ENCODE measurements at places on chromosomes 3 and 15.

DNA sequence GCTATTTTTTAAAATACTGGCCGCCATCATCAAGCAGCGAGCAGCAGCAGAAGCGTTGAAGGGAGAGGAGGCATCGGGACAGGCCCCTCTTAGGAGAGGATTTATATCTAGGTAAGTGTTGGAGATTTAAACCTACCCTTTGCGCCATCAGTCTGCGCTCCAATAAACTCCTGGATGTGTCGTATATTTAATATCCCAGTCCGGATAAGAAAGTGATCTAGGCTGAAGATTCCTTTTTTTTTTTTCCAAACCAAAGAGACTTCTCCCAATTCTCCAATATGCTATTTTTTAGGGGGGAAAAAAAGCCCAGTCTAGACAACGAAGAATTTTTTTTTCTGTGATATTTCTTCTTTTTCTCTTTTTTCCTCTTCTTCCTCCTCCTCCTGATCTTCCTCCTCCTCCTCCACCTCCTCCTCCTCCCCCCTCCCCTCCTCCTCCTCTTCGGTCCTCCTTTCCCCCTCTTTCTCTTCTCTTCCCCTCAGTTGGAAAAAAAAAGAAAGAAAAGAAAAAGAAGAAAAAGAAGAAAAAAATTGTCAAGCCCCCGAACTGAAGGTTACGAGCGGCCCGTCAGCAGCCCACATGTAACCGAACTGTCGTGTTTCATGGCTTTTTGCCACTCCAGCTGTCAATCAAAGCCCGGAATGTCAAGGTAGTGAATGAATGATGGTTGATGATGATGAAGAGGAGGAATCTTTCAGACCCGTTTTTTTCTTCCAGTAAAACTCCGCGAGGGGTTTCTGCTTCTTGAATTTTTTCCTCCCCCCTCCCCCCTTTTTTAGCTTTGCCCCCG is 835 bp downstream of the MEIS2 start:
- DNase-seq: no peak

DNA sequence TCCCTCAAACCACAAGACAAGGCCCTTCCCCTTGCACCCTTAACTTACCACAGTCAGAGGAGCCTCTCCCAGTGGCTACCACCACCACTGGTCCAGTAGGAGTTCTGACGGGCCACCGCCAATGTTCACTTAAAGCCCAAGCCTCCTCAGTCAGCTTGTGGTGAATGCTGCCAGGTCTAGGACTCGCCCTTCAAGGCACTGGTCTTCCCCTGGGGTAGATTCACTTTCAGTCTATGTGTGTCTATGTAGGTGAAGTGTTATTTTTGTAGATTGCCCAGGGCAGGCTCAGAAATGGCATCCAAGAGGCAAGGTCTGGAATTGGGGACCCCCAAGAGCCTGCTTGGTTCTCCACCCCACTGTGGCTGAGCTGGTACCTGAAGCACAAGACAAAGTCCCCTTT is 15.4 kb upstream of the CASR start:
- DNase-seq: no peak

DNA sequence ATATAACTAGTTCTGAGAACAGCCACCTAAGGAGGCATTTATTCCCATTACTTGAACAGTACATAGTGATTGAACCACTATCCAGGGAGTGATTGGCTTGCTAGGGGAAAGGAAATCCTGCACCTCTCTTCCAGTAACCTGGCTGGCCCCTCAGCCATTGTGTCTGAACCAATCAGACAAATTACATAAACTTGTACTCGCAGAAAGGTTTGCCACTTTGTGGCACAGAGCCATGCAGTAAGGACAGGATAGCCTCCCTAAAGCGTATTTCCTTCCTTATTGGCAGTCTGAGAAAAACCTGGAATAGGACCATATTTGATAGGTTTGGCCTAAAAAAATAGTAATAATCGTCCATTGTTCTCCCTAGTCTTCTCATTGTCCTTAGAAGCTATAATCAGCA is 19.0 kb downstream of the CMSS1 start:
- DNase-seq: no peak

DNA sequence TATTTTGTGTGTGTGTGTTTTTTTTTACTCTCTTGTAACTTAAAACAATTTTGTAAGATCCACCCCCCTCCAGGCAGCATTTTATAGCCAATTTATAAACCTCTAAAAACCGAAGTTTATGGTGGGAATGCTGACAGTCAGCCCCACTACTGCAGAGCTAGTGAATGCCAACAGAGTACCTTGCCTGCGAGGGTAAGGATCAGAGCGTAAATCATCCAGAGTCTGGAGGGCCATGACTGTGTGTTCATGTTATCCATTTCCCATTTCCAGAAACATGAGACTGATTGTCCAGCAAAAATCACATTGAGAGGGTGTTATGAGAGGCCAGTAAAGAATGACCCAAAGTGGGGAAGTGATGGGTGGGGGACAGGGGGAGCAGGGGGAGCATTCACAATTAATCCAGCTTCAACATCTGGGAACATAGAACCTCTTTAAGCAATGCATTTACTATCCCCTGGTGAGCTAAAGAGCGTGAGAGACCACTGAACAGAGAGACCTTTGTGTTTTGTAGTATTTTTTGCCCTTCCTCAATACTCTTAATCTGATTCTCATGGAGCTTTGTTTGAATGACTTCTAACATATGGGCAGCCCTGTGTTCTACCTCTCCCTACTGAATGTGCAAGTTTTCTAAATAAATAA is 464.5 kb downstream of the RBMS3 start:
- DNase-seq: no peak

- DNase-seq: no peak
Observed at GRCh38 chr15:75676688-75677464, 29.2 kb downstream of the SNX33 start.

DNA sequence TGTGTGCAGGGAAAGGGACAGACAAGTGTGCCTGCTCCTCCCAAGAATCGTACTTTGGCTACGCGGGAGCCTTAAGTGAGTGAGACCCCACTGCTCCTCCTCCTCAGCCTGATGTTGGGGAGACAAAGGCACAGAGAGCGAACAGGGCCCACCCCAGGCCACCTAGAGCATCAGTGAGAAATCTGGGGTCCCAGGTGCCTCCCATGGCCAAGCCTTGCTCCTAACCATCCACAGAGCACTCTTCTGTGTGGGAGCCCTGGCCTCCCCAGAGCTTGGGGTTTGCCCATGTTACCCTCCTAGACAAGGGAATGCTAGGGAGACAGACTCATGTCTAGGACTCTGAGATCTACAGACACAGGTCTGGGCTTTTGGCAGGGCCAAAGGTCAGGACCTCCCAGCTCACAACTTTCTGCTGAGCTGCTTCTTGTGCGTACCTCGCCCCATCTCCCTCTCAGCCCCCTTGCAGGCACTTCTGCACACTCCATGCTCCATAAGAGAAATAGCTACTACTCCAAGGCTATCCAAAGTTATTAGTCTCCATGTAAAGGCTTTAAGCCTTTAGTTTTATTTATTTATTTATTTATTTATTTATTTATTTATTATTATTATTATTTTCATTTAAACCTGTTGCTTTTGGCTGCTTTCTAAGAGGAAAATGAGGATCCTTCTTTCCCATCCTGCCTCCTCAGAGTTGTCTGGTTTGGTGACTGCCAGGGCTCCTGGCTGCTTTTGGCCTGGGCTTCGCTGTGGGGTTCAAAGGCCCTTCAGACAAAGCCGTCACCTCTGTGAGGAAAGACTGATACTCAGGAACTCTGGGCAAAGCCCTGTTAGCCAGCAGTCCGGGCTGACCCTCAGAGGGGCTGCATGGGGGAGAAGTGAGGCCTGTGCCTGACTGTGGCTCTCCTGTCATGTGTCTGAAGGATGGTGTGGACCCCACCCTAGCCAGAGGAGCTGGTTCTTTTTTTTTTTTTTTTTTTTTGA is 32.8 kb upstream of the TOPBP1 start:
- DNase-seq: no peak

GRCh38 chr3:41682996-41683395 is 278.9 kb downstream of the ULK4 start:
- DNase-seq: no peak

GRCh38 chr3:172354931-172355499 is 93.2 kb downstream of the GHSR start:
- no peak for DNase-seq

- no peak for DNase-seq
Observed at GRCh38 chr3:37554364-37554763, 307.3 kb upstream of the CTDSPL start.

DNA sequence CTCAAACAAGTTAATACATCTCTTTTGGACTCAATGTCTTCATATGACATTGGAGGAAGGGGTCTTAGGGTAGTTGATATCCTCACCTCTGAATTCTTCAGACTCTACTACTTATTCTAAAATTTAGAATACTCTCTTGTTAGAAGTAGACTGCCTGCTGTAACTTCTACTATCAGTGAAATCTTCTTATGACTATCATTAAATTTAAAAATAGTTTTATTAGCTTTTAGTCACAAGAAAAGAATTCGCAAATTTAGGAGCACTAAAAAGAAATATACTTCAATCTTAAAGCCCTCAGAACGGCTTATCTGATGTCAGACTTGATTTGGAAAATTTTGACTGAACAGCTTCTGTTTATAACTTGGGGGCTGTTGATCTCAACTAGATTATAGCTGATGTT is 67.1 kb upstream of the TTC14 start:
- DNase-seq: no peak

DNA sequence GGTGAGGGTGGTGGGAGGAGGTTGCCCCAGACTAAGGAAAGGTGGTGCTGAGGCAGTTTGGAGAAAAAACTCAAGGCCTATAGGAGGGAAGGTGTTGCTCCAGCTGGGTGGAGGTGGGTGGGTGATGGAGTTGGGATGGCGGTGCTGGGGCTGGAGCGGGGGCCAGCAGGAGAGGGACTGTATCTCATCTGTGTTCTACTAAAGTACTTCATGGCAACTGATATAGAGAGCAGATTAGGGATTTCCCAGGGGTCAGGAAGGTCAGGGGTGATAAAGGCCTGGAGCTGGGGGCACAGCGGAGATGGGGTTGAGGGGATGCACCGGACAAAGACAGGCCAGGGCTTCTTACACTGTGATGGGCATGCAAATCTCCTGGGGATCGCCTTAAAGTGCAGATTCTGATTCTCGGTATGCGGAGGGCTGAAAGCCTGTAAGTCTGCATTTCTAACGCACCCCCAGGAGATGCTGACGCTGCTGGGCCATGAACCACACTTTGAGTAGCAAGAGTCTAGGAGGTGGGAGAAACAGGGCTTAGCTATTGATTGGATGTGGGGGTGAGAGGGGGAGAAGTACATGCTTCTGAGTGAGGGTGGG is 4.2 kb downstream of the KLHL40 start:
- no peak for DNase-seq

DNA sequence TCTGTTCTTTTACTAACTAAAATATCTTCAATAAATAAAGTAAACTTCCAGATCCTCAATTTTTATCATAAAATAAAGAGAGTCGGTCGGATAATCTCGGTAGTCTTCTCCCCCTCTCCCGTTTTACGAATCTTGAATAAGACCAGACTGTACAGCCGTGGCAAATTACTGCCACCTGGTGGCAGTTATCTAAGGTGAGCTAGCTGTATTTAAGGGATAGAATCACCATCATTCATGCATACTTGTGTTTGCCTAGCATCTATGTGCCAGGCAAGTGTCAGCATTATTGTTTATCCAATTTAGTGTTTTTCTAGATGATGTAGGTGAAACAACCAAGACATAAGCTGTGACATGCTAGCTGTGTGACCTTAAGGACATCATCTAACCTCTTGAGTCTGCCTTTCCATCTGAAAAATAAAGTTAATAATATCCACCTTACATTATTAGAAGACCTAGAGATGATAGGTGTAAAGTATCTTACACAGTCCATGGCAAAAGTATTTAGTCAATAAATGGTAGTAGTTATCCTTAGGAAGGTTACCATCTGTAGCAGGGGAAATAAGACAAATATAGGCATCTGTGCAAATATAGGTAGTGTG is 21.3 kb downstream of the DUT start:
- no peak for DNase-seq

- no peak for DNase-seq
Observed at GRCh38 chr15:50633653-50634052, 52.9 kb downstream of the TRPM7 start.

- DNase-seq: no peak
Observed at GRCh38 chr15:51132384-51133139, 37.9 kb upstream of the TNFAIP8L3 start.
